ENCODE measurements at places on chromosomes 1 and 21.

DNA sequence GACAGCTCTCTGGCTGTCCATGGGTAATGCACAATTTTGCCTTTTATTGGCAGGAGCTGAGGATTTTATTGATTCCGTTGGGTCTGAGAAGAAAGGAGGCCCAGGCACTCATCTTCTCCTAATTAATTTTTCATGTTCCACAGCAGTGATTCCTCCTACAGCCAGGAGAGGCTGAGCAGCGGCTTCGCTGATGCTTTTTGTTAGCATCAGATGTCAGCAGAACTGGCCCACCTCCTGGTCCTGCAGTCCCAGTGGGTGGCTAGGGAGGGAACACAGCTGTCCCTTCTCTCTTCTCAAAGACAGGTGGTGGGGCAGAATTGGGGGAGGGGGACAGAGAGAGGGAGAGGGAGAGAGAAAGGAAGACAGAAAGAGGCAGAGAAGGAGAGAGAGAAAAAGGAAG lies 5.7 kb downstream of the MT1HL1 start:
- no peak for DNase-seq

DNA sequence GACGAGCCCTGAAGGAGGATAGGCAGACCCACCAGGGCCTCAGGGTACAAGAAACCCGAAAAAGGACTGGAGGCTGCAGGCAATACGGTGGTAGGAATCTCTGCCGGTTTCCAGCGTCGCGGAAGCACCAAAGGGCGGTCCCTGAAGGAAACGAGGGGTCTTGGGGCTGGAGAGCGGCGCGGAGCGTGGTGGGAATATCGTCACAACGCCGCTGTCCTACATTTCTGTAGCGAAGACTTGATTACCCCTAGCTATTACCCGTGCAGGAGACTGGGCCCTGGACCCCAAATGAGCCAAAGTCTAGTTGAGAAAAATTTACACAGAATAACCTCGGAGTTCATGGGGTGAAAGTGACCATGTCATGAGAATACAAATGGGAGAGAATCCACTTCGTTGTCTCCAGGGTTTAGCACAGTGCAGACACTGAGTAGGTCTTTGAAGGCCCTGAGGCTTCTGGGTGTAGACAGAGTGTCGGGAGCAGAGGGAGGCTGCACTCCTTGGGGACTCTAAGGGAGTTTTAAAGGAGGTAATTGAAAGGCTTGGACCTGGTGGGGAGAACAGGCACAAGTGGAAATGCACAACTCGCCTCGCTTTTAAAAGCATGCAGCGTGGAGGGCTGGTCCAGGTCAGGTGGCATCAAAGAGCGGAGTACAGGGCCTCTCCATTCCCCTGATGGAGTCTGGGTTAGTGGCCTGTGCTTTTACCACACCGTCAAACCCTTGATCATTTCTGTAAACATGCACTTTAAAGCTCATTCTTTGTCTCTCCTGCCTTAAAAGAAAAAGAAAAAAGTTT lies 1.5 kb downstream of the ATP1A1 start:
- DNase-seq, result no peak

DNA sequence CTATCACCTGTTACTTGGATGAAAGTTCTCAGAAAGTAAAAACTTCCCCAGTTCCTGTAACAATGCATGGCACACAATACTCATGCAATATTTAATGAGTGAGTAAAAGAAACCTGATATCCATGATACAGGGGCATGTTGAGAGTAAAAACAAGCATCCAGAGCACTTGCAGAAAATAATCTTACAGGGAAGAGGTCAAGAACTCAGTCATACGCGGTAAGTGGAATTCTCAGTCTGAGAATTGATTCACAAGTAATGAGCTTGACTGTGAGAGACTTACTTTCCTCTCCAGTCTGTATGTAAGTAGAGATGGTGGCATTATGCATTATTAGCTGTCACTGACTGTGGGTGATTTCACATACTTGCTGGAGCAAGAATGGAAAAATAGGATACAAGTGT lies 976.9 kb downstream of the BRINP3 start:
- DNase-seq, result no peak

DNA sequence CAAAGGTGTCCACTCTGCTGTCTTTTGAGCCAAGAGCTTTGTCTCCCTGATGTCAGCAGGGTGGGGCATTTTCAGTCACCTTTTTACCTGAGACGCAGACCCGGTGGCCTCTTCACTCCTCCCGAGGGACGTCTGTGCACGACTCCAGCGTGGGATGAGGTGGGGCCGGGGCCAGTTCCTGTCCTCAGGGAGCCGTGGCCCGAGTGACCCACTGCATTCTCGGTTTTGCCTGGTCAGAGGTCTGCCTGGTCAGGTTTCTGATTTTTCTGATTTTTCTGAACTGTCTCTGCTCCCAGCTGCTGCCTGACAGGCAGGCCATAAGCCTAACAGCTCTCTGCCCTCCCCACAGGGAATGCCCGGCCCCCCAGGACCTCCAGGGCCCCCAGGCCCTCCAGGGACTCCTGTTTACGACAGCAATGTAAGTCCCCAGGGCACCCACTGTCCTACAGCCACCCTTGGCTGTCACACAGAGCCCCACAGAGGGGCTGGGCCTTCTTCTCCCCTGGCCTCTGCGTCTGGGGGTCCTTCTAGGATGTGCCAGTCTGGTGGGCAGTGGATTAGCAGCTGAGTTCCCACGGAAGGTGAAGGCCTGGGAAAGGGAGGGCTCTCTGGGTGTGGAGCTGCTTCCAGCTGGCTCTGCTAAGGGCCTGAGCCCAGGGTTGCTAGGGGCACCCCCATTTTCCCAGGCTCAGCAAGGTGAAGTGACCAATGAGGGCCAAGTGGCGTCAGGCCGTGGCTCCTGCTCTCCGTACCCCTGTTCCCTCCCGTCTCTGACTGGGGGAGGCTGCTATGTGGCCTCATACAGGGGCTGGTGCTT lies 45.9 kb downstream of the SLC19A1 start:
- DNase-seq, result no peak

- no peak for DNase-seq
Observed at GRCh38 chr1:80910426-80910825, 890.3 kb upstream of the ADGRL2 start.

- DNase-seq, result no peak
Observed at GRCh38 chr1:69328186-69328585, 239.5 kb upstream of the LRRC7 start.

DNA sequence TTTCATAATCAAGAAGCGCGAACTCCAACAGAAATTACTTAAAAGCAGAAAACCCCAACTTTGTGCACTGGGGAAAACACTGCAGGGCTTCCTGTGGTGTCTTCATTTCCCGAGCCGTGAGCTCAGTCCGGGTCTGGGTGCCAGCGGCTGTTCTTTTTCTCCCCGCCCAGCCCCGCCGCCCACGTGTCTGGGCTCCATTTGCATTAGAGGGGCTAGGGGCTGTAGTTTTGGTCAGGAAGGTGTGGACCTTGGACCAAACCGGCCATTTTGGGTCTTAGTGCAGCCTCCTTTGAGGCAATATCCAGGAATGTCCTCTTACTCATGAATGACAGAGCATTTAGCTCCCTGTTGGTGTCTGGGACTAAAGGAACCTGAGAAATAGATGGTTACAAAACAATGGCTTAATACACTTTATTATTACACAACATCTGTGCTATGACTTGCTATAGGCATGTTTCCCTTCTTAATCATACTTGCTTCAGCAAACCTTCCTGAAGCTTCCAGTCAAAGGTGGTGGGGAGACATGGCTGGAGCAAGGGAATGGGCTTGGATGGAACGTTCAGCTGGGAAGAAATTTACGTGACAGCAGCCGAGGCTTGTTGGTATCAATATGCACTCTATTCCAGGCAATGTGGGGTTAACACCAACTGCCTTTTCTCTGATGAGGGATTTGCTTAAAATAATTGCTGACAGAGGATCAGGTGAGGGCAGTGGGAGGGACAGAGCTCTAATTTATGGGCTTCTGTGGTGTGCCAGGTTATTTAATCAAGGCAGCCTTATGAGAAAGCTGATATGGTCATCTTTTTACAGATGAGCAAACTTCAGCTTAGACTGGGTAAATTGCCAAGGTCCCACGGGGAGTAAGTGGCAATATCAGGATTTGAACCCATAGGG lies 1.1 kb downstream of the AGTRAP start:
- no peak for DNase-seq

- no peak for DNase-seq
Observed at GRCh38 chr1:151763990-151764389, 694 bp upstream of the MRPL9 start.

DNA sequence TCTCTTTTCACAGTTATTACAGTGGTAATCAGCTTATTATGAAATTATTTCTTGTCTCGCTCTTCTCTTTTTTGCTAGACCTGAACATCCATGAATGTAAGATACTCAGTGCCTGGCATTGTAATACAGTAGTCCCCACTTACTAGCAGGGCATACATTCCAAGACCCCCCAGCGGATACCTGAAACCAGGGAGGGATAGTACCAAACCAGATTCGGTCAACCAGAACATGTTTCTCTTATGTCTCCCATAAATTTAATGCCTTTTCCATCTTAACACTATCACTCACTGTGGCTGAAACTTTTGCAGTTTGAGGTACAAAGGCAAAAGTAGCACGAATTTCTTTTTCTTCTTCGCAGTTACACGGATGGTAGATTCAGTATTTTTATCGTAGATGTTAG lies 24.6 kb upstream of the B3GALT2 start:
- DNase-seq, result no peak

GRCh38 chr1:92653605-92654381 lies 131.1 kb downstream of the EVI5 start:
- DNase-seq, result no peak

DNA sequence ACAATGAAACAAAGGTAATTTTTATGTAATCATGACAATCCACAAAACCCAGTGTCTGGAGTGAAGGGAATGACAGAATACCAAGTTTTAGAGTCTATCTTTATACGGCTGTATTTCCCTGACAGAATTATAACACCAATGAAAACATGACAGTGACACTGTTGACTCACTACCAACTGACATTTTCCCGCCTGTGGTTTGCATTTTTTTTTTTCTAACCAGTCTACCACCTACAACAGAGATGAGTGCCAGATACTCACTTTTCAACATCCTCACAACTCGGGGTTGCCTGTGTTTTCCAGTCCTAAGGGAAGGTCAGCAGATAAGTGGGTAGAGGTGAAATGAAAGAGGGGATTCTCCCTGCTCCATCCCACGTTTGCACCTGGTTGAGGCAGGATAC lies 118.9 kb downstream of the KCNJ6 start:
- no peak for DNase-seq

DNA sequence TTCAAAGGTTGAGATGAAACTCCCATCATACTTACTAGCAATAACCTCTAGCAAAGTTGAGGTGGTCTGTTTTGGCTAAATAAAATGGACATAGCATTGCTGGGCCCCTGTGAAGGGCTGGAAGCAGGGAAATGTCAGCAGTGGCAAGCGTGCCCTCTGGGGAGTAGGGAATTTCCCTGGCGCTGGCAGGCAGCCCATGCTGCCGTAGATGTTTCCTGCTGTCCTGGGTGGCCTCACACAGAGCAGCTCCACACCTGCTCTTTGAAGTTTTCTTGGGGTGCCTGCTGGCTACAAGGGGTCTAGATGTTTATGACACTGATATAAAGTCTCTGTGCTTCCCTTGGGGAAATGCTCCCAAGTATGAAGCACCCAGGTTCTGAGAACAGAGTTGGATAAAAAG lies 30.2 kb downstream of the ADARB1 start:
- no peak for DNase-seq

DNA sequence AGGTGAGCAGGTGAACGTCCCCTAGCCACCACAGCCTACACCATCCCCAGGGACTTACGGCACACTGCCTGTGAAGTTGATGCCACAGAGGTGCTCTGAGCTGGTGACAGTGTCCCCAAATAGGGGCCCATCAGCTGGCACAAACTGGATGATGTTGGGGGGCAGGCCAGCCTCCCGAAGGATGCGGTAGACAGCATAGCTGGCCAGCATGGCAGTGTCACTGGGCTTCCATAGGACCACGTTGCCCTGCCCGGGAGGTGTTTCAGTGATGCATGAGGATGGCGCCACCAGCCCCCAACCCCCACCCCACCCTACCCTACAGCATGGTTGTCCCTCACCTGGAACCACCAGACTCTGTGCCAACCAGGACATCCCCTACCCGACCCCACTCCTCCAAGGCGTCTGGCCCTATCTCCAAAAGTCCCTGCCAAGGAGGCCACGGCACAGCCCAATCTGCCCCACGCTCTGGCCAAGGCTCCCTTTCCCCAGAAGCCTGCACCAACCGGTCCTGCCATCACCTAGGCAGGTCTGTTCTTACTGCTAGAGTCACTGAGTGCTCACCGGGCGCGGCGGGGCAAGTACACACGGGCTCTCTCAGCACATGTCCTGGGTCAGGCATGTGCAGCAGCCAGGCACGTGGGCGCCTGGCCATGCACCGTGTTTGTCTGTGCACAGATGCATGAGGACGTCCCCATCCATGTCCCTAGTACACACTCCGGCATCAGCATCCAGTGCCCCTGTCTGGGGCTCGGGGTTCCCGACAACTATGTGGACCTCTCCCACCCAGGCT lies 20.5 kb downstream of the ALDH4A1 start:
- no peak for DNase-seq

- no peak for DNase-seq
Observed at GRCh38 chr1:2241820-2242219, 13.7 kb downstream of the SKI start.

GRCh38 chr21:35994613-35995012 lies 65.7 kb downstream of the SETD4 start:
- DNase-seq, result no peak

Measured in stimulated activated CD8-positive, alpha-beta memory T cell treated with anti-CD3 and anti-CD28 coated beads, Interleukin-4, amount 100 ng/mL, for 1 hour (primary cell).